ENCODE measurements at places on chromosomes 7 and 10.

DNA sequence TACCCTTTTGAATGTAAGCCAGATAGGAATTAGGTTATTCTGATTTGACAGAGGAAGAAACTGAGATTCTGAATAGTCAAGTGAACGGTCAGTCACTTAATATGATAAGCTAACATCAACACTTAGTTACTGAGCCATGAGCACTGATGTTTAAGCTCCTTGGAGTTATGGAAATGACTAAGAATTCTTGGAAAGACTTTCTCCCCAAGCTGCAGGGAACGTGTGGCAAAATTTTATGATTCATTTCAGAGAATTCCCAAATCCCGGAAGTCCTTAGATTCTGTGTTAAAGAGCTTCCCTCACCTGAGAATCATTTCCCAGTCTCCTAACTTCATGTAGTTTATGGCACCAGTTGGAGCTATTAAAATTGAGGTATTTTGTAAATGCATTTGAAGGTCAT is 330.9 kb downstream of the XPNPEP1 start:
- DNase-seq: no peak

DNA sequence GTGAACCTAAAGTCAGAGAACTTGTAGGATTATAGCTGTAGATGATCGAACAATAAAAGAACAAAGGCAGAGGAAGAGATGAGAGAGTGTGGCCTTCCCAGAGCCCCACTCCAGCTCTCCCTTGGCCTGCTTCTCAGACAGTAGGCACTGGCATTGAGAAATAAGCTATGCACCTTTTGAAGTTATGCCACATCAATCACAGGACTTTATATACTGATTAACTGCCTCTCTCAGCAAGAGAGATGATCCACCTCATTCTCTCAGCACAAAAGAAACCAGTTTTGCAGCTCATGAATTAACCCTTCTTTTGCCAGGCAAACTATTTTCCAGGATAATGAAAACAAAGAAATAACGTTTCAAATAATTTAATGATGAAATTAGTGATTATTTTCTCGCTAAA is 22.0 kb upstream of the CTTNBP2 start:
- DNase-seq: no peak

DNA sequence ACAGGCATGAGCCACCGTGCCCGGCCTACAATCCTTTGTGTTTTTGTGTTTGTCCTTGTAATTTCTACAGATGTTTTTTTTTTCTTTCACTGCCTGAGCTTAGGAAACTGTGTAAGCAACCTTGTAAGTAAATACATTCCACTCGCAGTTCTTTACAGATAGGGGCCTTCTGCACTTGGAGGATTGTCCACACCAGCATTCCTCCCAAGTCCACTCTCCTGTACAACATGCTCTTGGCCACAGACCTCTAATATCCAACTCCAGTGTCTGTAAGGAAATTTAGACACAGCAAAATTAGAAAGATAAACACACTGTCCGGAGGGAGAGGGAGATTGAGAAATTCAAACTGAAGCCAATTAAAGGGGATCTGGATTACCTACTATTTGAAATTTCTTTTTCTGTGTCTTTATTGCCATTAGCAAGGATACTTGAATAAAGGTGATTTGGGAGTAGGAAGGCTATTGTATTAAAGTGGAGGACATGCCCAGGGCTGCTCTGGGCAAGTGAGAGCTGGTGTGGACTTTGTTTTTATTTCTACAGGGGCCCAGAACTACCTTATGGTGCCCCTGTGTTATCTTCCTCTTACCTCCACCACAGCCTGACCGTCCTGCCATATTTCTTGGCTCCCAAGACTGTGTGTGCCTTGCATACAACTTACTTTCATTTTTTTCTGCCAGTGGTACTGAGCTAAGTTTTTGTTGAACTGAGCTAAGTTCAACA is 9.7 kb downstream of the MXI1 start:
- DNase-seq: no peak

GRCh38 chr10:59910867-59911266 is 4.5 kb upstream of the CCDC6 start:
- no peak for DNase-seq

GRCh38 chr7:111789870-111790269 is 227.6 kb upstream of the IMMP2L start:
- no peak for DNase-seq

DNA sequence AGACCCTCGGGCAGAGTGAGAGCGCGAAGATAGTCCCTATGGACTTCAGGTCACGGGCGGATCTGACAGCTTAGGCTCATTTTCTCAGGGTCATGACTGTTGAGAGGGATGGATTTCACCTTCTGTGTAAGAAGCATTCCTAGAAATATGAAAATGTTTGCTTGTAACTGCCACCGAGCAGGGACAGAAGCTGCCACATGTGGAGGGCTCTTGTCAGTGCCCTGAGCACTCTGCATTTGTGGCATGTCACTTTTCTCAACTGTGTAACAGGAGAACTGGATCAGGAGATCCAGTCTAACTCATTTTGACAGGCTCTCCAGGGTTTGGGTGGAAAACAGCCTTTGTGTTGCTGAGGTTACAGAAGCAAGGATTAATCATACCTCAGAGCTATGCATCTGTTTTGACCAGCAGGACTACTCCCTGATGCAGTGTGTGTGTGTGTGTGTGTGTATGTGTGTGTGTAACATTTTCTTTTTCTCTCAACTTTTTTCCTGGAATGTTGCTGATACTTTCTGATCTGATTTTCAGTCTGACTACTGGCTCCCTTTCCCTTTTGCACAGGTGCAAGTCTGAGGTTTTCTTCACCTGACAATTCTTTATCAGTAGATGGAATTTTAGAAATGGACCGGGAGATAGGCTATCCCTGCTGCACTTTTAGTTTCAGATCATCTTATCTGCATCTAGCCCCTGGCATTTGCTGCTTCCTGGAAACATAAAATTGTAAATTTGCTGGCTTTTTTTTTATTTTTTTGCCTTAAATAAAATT is 183.3 kb downstream of the STK31 start:
- no peak for DNase-seq

GRCh38 chr10:77144656-77145055 is 493.0 kb downstream of the KCNMA1 start:
- no peak for DNase-seq

DNA sequence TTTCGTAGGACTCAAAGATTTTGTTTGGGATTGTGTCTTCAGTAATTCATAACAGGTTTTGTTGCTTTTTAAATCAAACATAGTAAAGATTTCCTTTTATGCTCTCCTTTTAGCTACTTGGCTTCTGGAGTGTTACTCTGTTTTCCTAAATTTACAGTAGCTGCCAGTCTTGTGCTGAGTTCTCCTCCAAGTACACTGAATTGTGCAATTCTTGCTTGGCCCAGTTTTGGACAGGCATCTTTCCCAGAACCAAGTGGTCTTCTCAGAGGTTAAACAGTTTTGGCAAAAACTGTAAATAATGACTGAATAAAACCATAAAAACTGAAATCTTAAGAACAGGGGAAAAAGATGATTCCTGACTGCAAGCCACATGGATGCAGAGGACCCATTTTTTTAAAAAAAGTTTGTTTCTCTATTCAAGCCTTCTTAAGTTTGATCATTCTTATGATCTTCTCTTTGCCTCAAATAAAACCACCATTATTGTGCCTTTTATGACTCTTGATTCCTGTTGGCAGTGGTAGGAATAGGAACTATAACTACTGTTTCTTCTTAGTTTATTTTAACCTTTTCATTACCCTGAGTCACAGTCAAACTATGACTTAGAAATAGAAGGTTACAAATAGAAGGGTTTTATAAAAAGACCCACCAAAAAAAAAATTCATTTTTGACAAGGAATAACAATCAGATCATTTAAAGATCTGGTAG is 88.0 kb downstream of the MDFIC start:
- DNase-seq: no peak

DNA sequence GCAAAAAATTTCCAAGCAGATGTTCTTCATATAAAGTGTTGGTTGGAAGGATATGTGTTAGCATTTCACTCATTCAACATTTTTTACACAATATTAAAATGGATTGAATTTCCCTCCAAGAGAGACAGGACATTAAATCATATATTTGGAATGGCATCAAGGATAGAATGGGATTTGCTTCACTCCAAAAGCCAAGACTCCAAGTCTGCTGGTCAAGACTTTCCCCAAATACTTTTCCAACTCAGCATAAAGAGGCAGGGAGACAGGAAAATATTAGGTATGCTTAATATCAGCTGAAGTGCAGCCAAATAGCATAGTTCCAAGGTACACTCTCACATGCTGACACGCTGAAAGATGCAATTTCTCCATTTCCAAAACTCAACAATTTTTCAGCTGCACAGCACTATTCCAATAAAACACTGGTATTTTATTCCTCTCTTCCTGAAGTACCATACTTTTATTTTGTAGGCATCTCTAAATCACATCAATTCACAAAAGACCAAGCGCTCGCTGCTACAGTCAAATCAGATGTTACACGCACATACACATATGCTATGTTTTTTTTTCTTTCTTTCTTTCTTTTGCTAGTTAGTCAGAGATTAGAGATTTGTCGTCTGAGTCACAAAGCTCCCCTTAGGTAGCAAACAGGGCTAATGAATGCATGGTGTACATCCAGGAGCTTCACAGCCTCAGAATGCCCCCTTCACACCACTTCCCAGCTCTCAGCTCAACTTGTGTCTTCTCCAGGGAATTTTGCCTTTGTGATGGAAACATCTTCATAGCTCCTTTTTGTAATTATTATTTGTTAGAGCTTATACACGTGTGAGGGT is 1033.8 kb upstream of the AUTS2 start:
- no peak for DNase-seq
